ENCODE measurements at places on chromosomes 1 and 21.
A peak's percentile ranks its signal among the peaks of the same experiment; 100 is the strongest.

GRCh38 chr1:63498106-63498505, 24.9 kb downstream of the ITGB3BP start:
- no peak for DNase-seq

DNA sequence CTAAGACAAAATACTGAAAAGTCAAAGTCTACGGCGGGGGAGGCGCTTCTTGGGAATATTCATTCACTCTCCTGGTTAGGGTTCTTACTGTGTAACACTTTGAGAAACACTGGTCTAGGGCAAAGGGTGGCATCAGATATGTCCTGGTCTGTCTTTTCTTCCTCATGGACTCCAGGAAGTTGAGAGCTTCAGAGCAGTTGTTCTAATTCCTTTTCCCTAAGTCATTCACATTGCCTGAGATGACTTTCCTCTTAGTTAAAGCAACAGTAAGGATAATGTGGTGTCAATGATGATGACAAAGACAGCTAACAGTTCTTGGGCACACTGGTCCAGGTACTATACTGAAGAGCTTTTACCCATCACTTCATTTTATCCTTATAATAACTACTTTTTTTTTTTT, 27.0 kb downstream of the FGGY start:
- DNase-seq: no peak

- DNase-seq: no peak
Observed at GRCh38 chr1:85617633-85618100, 37.1 kb downstream of the CCN1 start.

GRCh38 chr1:195113471-195113870, 1494.8 kb downstream of the KCNT2 start:
- no peak for DNase-seq

DNA sequence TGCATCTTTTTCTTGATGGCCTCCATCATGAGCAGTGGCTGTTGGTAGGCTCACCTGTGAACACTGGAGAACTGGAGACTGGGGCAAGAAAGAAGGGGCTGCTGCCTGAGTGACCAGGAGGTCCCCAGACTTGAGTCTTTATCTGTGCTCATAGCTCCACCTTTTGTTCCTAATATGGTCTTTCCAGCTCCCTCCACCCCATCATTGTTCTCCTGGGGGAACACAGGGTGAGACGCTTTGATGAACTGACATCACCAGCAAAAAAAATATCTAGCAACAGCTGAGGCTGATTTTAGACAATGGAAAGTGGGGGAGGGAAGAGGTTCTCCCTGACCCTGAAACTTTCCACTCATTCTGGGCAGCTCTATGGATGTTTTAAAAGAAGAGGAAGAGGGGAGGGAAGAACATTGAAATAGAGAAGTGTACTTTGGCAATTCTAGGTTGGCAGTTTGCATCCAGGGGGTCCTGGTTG, at the start of gene TPM3:
Gene TPM3 (minus strand): TSS at position 111 of the 472 bp plus-strand sequence. CDS start 82 bp downstream, at position 29.
- DNase-seq: no peak

GRCh38 chr1:73176902-73177301, 894.6 kb upstream of the NEGR1 start:
- DNase-seq: no peak

GRCh38 chr1:5959667-5960230, 32.5 kb downstream of the NPHP4 start:
- DNase-seq: no peak

GRCh38 chr1:240310226-240310925, 218.7 kb downstream of the FMN2 start:
- no peak for DNase-seq

- DNase-seq: no peak
Observed at GRCh38 chr1:155008015-155008941, 5.7 kb downstream of the ZBTB7B start.

DNA sequence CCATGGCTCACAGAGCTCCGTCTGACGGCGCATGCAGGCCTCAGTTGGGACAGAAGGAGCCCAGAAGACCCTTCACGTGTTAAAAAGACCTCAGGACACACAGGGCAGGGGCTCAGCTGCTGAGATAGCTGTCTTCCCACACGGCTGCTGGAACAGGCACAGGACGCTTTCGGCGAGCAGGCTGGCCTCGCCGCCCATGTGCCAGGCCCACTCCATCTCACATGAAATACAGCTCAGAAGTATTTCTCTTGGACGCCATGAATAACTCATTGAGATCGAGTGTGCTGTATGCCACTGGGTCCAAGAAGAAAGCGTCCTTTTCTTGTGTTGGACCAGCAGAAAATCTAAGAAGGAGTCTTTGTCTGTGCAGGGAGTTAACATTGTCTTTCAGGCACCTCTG, 69.6 kb downstream of the SIM2 start:
- no peak for DNase-seq

DNA sequence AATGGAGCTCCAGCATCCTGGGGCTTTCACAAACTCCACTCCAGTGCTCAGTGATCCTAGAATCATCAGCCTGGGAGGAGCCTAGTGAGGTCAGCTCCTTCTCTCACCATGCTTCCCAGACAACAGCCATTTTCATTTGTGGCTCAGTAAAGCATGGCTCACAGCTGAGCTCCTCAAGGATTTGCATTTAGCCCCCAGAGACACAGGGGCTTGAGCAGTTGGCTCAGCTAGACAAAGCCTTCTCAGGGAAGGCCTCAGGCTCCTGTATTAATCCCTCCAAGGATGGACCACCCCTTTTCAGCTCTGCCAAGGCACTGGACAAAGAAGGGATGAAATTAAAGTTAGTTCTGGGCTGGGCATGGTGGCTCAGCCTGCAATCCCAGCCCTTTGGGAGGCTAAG, 39.5 kb downstream of the ERI3 start:
- DNase-seq: no peak

- no peak for DNase-seq
Observed at GRCh38 chr1:228377664-228378089, 29.0 kb downstream of the TRIM11 start.

DNA sequence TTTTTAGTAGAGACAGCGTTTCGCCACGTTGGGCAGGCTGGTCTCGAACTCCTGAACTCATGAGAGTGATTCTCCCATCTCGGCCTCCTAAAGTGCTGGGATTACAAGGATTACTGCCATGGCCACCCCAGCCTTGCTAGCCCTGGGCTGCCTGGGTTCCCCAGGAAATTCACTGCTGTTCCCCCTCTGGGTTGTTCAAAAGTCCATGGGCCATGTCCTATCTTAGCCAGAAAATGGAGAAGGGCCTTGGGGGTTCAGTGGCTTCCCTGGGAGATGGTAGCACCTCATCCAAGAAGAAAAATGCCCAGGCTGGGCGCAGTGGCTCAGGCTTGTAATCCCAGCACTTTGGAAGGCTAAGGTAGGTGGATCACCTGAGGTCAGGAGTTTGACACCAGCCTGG, 20.9 kb downstream of the SLC26A9 start:
- no peak for DNase-seq

GRCh38 chr21:36149788-36150711, 6.6 kb upstream of the DOP1B start:
- no peak for DNase-seq

DNA sequence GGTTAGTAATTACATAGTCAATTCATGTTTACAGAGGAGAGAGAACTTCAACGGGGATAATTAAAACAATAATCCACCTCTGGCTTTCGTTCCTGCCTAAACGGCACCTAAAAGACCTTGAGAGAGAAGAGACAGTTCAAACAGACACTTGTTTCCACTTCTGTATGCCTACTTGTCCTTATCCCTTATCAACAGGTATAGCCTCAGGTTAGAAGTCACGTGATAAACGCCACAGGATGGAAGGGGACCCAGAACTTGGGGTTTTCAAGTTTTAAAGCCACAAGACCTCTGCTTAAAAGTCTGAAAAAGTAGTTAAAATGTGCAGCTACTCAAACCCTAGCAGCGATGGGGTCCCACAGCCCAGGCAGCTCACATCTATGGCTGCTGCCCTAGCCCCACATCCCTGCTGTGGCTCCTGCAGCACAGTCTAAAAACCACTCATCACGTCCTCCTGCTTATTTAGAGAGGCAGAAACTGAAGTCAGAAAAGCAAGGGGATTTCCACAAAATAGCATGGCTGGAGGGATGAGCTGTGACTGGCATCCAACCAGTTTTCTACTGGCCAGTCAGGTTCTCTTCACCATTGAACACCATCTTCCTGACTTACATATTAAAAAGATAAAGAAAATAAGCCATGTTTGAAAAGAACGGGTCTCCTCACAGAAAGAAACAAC, 51.2 kb upstream of the SEC16B start:
- no peak for DNase-seq

- peak; percentile 62 for DNase-seq
Observed at GRCh38 chr1:19468397-19468956, 16.9 kb downstream of the CAPZB start.

DNA sequence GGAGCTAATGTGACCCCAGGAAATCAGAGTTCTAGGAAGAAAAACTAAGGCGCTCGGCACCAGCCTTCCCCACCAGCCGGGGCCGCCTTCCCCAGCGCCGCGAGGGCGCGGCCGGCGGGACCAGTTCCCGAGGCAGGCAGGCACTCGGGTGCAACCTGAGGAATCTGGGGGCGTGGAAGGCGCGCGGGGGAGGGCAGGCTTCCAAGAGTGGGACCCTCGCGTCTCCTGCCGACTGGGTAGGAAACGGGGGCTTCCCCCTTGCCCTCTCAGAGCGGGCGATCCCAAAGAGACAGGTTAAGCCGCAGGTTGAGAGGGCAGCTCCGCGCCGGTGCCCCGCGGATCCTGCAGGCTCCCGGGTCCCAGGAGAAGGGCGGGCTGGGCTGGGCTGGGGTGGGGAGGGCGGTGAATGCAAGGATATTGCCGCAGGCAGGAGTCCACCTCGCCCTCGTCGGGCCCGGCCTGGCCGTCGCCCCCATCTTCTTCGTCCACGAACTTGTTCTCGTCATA, 431 bp downstream of the ARPC5 start:
- peak; percentile 59 for DNase-seq

GRCh38 chr1:54944610-54945392, 35.6 kb upstream of the TMEM61 start:
- DNase-seq: peak; percentile 72

DNA sequence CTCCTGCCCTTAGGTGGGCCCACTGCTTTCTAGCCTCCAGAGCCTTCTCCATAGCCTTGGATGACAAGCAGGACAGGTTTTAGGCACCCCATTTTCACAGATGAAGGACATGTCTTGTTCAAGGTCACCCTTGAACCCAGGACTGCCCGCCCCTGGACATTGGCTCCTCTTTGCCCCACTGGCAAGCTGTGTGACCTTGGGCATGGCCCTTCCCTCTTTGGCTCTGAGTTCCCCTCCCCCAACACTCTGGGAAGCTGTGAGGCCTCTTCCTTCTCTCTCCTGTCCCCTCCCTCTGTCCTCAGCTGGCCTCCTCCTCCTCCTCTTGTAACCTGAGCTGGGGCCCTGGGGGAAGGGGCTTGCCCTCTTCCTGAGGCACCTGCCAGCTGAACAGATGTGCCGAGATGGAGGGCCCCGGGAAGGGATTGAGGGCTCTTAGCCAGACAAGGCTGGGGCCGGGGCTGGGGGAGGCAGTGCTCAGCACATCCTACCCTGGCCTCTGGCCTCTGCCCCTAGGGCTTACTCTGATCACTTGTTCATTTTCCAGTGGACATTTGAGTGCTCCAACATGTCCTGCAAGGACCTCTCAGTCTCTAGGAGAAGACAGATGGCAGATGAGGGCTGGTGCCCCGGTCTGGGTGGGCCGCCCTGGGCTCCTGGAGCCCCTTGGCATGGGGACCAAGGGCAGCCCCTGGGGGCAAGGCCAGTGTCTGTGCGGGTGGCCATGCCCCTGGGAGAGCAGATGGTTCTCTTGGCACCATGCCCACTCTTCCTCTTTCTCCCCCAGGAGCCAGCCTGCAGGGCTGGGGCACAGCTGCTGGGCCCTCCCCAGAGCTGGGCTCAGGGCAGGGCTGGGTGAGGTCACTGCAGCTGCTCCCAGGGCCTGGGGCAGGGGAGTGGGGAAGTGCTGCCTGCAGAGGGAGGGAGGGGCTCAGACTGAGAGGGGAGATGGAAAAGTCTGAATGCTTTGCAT, 10.7 kb downstream of the FOXO6 start:
- no peak for DNase-seq

GRCh38 chr1:90045853-90046563, 51.1 kb downstream of the ZNF326 start:
- no peak for DNase-seq

DNA sequence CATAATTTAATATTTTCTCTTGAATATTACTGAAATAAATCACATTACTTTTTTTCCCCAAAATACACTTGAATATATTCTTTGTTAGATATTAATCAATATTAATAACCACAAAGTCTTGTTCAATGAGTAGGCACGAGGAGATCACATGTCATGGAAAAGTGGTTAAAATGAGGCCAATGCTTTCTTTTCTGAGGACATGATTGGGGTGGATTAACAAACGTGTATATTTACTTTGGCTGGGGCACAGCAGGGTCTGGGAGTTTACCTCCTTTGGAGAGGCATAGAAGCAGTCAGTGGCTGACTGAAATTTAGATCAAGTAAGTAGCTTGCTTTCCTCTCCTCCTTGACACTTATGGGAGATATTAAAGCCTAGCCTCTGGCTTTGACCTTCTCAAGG, 664.3 kb upstream of the B3GALT2 start:
- DNase-seq: no peak

- no peak for DNase-seq
Observed at GRCh38 chr1:214384373-214385079, 103.6 kb downstream of the SMYD2 start.

DNA sequence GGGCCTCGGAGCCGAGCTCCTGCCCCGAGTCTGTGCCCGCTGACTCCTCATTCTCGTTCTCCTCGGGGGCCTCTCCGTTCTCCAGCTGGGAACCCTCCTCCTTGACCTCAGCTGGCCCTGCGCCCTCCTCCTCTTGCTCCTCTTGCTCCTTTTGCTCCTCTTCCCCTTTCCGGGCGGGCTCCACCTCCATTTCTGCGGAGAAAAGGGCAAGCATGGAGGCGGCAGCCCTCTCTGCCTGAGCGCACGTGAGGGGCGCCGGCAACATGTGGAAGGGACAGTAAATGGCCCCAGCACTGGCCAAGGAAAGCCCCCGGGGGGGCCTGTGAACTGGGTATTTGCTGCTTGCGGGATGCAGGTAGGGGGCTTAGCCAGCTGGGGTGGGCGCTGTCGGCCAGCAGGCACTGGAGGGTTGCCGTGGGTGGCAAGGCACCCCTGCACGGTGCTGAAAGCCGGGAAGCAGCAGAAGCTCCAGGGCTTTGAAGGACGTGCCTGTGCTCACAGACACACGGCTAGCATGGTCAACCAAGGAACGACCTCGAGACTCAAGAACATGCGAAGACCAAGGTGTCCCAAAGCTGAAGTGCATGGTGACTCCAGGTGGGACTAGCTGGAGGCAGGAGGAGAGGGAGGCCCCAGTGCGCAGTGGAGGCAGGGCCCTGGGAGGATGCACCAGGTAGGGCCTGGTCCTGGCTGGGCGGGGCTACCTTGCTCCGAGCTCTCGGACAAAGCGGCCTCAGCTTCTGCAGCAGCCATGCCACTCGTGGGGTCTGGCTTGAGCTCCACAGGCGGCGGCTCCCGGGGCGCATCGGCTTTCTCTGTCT, 30.7 kb downstream of the ZBTB17 start:
- no peak for DNase-seq

GRCh38 chr21:33101300-33101911, 31.5 kb downstream of the OLIG1 start:
- no peak for DNase-seq

GRCh38 chr1:210625715-210626114, 297.0 kb downstream of the HHAT start:
- no peak for DNase-seq

GRCh38 chr1:227948493-227949260, 945 bp upstream of the WNT9A start:
- DNase-seq: no peak

Measured in activated naive CD8-positive, alpha-beta T cell treated with anti-CD3 and anti-CD28 coated beads, Interleukin-2, amount 10 ng/mL, durations not matched to agents 7 days and 5 days (primary cell).